ENCODE measurements at places on chromosomes 11 and 22.

- DNase-seq = no peak
These were observed 37.8 kb downstream of the PGR start for GRCh38 chr11:101091781-101092180.

GRCh38 chr11:42996421-42997307 is 315.1 kb upstream of the API5 start:
- no peak for DNase-seq

DNA sequence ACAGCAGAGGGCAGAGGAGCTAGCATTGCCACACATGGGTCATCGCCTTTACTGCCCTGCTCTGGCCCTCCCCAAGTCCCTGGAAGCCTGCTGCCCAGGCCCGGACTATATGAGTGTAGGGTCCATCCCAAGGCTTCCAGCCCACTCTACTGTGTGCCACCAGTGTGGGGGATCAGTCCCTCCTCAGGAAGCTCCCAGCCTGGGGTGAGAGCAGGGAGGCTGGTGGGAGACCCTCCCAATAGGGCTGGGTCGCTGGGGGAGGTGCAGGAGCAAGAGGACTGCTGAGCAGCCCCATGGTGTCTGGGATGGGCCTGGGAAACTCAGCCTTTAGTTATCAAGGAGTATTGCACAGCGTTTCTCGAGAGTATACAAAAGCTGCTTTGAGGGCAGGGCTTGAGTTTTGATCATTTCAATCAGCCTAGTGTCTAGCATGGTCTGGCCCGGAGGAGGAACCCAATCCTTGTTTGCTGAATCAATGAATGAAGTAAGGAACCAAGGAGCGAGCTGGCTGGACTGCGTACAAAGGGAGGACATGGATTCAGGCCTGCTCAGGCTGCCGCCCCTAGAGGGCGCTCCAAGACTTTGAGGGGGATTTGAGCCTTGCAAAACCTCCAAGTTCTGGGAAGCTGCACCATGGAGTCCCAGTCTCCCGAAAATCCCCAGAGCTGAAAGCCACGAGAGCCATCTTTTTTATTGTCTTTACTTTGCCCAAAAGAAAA is 89.0 kb upstream of the PARVA start:
- DNase-seq = peak; percentile 82

DNA sequence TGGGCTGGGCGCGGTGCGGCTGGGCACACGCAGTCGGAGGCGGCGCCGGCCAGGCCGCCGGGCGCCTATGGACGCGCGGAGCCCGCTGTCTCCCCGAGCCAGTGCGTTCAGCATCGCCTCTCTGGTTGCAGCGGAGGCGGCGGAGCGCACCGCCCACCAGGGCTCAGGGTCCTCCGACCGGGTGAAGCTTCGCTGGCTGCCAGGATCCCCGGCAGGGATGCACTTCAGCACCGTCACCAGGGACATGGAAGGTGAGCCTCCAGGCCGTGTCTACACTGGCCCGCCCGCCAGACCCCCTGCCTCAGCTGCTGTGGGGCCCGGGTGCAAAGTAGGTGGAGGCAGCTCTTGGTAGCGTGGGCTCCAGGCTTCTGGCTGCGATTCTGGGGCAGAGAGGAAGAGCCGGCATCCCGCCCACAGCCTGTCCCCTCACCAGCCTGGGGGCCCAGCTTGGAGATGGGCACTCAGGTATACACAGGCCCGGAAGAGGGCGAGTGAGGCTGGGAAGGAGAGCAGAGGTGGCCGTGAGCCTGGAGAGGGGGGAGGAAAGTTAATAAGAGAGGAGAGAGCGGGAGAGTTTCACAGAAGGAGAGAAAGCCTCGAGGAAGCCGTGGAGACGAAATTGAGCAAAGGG is 1.0 kb upstream of the TBX1 start:
- DNase-seq = no peak

DNA sequence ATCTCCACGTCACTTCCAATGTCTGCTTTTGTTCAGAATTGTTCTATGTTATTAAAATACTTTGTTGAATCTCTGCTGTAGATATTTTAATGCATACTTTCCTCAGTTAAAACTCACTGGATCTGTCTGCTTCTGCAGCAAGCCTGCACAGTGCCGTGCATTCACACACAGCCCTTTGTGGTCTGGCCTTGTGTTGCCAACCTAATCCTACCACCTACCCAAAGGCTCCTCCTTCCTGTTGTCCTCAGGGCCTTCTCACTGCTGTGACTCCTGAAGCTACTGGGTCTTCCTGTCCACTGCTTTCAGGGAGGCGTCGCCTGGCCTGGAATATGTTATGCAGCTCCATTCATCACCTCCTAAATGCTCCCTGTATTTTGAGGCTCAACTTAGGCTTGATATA is 67.0 kb downstream of the PPP6R3 start:
- no peak for DNase-seq

DNA sequence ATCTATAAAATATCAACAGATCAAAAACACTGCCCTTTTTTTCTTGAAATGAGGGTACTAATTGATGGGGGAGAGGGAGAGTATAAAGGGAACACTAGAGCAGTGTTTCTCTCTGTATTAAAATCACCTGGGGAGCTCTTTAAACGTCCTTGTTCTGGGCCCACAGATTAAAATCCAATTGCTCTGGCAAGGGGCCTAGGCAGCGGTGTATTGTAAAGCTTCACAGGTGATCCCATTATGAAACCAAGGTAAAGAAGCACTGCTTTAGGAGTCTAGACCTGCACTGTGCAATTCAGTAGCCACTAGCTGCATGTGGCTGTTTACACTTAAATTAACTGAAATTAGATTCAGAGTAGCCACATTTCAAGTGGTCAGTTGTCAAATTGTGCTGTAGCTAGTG is 3.0 kb downstream of the AQP11 start:
- DNase-seq = no peak

- DNase-seq = no peak
These were observed 12.4 kb upstream of the TBX1 start for GRCh38 chr22:19748139-19748538.

- no peak for DNase-seq
These were observed 5.2 kb upstream of the MB start for GRCh38 chr22:35622191-35622913.

DNA sequence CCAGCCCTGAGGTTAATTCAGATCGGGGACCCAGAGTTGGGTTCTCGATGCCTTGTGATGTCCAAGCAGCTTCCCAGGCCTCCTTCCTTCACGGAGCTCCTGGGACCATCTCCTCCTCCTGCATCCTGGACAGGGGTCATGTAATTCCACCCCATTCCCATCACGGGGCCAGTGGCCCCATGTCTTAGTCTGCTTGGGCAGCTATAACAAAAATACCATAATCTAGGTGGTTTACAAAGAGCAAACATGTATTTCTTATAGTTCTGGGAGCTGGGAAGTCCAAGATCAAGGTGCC is 41.7 kb upstream of the PRDM11 start:
- no peak for DNase-seq

- DNase-seq = no peak
These were observed 13.1 kb downstream of the IFT27 start for GRCh38 chr22:36762687-36763260.

DNA sequence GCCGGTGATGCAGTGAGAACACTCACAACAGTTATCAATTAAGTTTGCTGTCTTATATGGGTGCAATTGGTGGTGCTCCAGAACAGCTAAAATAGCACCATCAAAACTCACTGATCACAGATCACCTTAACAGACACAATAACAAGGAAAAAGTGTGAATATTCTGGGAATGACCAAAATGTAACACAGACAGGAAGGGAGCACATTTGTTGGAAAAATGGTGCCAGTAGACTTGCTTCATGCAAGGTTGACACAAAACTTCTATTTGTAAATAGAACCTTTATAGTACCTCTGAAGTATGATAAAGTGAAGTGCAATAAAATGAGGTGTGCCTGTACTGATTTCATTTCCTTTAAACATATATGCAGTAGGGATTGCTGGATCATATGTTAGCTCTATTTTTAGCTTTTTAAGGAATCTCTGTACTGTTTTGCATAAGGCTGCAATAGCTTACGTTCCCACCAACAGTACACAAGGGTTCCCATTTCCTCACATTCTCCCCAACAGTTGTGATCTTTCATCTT is 56.7 kb upstream of the GLYATL1B start:
- no peak for DNase-seq

DNA sequence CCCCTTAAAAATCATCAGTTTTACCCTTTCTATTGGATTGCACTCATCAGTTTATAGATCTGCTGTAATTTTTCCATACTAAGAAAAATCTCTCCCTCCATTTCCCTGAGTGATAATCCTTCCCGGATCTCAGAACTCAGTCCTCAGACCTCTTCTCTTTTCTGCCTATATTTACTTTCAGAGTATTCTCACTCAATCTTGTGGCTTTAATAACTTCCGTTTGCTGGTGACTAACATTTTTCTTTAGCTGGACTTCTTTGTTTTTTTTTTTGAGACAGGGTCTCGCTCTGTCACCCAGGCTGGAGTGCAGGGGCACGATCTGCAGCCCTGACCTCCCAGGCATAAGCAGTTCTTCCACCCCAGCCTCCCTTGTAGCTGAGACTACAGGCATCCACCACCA is 10.4 kb downstream of the ATXN10 start:
- no peak for DNase-seq

DNA sequence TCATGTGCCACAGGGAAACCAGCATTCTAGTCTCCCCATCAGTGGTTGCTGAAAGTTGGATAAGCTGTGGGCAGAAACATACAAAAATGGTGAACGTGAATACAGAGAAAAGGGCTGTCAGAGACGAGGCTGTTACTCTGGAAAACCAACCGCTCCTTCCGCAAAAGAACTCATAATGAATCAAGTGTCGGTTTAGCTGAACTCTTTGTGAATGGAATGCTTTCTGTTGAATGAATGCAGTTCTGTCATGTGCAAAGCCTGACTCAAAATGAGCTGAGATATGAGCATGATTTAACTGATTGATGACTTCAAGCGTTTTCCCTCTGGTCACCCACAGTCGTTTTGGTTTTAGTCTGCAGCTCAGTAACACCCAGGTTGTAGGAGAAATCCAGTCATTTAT is 298.3 kb downstream of the ETS1 start:
- DNase-seq = no peak

GRCh38 chr11:19683141-19683805 is 29.4 kb upstream of the NAV2 start:
- no peak for DNase-seq

- DNase-seq = no peak
These were observed 240.6 kb upstream of the PDGFD start for GRCh38 chr11:104404231-104405175.

DNA sequence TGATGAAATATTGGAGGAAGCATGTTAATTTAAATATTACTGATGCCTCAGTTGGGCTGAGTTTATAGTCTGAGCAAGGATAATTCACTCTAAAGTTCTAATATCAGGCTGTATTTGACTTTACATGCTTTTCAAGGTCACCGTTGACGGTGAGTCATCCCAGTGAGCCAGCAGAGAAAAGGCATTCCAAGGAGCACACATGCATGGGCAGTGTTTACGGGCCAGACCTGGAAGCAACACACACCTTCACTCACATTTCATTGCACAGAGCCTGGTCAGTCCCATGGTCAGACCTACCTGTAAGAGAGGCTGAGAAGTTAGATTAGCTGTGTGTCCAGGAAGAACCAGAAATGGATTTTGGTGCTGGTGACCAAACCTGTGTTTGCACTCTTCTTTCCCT is 53.5 kb downstream of the COMMD9 start:
- DNase-seq = no peak

Data from SJSA1 (cell line).